ENCODE measurements at places on chromosomes 3 and 15.

- DNase-seq = no peak
Measured at GRCh38 chr3:151960961-151961580, 87.6 kb downstream of the SUCNR1 start.

- DNase-seq = no peak
Measured at GRCh38 chr3:175279457-175279856, 420.3 kb downstream of the NAALADL2 start.

DNA sequence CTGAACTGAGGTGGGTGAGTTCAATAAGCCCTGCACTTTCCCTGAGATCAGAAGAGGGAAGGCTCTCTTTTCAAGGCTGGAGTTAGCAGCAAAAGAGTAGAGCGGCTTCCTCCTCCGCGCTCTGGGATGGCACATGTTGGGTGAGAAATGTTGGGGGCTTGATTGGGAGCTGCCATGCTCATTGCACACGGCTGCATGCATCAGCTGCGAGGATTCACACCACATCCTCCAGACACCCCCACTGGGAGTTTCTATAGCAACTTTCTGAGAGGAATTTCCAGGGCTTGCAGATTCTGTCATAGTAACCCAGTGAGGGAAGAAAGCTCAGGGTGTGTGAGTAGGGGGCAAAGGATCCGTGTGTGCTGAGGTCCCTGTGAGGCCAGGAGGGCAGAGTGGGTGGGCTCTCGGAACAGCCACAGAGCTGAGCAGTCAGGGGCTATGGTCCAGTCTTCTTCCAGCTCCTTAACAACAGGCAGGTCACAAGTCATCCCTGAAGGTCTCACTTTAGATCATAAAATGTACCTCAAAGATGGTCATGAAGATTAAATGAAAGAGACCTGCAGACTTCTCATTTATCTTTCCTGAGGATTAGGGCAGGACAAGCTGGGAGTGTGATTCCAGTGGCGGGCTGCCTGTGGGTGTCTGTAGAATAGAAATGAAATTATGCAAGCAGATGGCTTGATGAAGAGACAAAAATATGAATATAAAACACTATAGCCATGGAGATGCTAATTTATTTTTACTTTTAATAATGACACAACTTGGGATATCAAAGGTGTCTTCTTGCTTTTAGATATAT, 75.7 kb upstream of the CHRNA7 start:
- no peak for DNase-seq

- DNase-seq = no peak
Measured at GRCh38 chr3:126528800-126529541, 5.0 kb downstream of the CHST13 start.

DNA sequence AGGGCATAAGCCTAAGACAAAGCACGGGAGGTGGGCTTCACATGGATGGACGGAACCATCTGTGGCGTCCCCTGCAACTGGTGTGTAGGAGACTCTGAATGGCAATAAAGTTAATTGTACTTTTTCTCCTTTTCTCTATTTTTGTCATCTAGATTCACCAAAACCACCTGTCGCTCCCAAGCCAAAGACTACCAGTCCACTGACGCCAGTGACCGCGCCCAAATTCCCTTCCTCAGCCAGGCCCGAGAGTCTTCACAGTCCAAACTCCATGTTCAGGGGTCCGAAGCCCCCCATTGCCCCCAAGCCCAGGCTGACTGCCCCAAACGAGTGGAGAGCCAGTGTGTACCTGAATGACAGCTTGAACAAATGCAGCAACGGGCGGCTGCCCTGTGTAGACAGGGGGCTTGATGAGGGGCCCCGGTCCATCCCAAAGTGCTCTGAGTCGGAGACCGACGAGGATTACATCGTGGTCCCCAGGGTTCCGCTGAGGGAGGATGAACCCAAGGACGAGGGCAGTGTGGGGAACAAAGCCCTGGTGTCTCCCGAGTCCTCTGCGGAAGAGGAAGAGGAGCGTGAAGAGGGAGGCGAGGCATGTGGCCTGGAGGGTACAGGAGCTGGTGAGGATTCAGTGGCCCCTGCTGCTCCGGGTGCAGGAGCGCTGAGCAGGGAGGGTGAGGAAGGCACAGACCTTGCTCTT, at the start of gene FGD5:
TSS of gene FGD5 (plus strand) at position 159 of the 697 bp plus-strand sequence. CDS start at position 269, 110 bp downstream.
- no peak for DNase-seq

DNA sequence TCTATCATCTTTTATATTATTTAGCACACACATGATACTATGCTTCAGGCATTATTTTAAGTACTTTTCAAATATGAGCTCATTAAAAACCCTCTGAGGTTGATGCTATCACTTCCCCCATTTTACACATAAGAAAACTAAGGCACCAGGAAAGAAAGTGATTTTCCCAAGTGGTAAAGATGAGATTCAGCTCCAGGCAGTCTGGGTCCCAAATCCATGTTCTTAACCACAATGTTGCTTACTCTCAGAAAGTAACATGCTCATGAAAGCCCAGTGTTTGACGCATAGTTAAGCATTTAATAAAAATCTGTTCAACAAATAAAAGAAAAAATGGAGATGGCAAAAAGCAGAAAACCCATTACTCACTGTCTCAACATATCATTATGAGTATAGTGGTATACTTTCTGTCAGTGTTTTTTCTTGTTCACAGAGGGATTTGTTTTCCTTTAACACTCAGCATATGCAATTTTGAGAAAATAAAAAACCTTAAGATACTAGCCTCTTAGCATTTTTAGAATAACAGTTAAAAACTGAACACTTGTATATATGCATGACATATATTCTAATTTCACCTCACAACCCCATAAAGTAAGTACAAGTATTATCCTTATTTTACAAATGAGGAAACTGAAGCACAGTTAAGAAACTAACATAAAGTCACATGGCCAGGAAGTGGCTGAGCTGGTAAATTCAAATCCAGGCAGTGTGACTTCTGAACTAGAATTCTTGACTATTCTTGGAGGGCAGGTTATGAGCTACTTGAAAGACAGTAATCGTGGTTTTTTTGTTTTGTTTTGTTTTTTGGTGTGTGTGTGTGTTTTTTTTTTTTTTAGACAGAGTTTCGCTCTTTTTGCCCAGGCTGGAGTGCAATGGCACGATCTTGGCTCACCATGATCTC, 10.4 kb downstream of the PEAK1 start:
- DNase-seq = peak; percentile 26

DNA sequence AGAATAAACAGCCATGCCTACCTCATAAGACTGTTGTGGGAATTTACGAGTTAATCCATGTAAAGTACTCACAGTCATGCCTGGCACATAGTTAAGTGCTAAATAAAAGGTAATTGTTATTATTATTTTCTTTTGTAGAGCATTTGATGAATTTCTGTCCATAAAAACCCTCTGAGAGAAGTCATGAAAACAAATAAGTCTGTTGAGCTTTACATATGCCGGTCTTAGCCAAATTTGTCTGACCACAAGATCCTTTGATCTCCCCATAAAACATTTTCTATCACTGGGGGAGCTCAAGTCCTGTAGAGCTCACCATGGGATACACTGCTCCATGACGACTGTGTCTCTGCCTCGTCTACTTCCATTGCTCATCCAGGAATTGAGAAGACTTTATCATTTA, 114.0 kb downstream of the MAGI1 start:
- DNase-seq = no peak

- DNase-seq = no peak
Measured at GRCh38 chr3:71701251-71701762, 23.9 kb downstream of the EIF4E3 start.

GRCh38 chr3:196423044-196423781, 9.0 kb downstream of the UBXN7 start:
- no peak for DNase-seq

DNA sequence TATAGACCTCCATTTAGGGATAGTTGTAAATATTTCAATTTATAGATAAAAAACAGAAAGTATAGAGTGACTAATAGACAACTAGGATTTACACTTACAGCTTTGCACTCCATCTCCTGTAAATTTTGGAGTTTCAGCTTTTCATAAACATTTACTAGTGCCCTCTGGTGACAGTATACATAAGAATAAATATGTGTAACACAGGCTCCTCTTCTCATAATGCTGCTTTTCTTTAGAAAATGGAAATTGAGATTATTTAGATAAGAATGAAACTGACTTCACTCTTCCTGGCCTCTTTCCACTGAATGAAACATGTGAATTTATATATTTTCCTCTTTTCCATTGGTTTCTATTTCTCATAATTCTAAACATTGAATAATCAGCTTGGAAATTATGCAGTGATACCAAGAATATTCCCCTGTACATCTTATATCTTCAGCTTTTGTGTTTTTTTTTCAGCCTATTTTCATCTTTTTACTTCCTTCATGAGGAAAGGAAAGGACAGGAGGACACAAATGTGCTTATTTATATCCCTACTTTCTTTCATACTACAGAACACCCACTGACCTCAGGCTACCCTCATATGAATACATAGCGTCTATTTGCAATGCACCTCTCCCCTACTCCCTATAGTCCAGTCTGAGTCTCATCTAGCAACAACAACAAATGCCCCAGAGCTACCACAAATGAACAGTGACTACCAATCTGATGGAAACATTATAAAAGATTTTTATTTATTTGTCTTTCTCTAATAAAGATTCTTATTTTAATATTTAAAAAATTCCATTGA, 103.1 kb upstream of the CCDC39 start:
- no peak for DNase-seq

- DNase-seq = no peak
Measured at GRCh38 chr3:147130461-147130860, 275.9 kb downstream of the ZIC4 start.

DNA sequence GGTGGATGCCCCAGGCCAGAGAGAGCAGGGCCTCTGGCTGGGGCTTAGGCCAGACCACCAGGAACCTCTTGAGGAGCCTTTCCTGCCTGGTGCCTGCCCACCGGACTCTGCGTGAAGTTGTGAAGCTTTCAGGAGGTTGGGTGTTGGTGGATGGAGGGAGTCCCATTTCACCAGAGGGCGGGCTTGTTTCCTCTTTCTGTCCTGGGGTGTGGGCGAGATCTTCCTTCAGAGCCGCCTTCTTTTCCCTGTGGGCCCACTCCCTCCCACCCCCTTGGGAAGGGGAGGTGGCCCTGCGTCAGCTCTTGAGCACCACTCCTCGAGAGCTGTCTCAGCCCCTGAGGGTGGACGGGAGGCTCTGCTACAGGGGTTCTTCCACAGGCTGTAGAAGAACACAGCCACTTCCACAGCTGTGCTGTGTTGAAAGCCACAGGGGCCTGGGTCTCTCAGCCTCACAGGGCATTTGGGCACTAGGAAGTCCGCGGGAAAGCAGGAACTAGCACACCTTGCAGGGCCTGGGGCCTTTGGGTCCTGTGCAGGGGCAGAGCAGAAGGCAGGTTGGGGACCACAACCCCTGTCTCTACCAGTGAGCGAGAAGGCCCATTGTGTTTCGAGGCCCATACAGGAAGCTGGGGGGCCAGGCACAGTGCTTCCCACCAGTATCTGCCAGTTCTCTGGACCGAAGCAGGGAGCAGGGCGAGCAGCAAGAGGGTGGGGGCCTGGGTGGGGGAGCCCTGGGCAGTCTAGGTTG, 2.1 kb downstream of the AMIGO3 start:
- no peak for DNase-seq

- DNase-seq = peak; percentile 30
Measured at GRCh38 chr15:63212050-63213004, 22.9 kb downstream of the RAB8B start.

DNA sequence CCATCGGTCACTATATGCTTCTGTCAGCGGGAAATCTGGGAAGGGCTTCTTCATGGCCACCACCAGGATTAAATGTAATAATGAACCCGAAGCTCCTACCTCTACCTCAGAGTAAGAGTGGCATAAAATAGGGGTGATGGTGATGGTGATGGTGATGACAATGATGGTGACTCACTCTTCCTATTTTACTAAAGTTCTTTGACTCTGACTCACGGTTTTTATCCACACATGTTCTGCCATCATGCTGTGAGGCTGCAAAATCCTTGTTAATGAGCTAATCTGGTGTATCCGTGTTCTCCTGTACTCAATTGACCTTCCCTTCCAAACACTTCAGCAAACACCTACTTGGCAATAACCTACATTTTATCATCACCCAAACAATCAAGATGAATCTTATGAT, 18.3 kb upstream of the FOXP1 start:
- no peak for DNase-seq

DNA sequence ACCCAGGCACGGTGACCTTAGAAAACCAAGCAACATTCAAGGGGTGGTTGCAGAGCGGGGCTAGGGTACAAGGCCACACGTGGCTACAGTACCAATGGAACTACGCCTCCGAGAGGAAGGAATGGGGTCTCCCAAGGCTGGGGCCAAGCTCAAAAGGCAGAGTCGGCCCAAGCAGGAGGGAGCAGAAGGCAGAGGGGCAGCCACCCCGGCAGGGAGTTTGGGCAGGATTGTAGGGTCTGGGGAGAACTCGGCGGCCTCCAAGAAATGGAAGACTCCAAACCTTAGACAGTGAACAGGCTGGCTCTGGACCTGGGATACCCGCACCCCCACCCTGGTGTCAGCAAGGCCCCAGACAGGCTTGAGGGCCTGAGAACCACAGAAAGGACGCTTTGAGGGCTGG, 28.7 kb downstream of the ATRIP start:
- no peak for DNase-seq

DNA sequence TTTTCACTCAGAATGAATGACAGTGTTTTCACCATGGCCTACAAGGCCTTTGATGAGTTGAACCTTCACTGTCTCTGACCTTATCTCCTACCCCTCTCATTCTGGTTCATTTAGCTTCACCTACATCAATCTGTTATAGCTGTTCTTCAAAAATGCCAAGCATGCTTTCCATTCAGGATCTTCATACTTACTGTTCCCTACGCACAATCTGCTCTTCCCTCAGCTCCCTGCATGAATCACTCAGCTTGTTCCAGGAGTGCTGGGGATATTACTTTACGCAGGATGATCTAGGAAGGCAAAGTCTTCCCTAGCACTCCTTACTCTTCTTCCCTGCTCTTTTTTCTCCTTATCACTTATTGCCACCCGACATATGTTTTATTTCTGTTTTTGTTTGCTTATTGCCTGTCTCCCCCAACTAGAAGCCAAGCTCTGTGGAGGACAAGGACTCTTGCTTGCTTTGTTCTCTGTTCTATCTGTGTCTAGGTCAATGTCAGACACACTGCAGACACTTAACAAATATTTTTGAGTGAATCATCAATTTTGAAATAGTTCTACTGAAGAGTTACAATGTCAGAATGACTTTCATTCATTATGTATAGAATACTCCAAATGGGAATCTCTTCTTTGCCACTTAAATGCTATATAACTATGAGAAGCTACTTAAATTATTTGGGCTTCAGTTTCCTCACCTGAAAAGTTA, 238.3 kb upstream of the FEZF2 start:
- DNase-seq = no peak

- DNase-seq = peak; percentile 57
Measured at GRCh38 chr15:75037685-75038084, 14.3 kb downstream of the PPCDC start.

GRCh38 chr3:18217507-18218174, 207.5 kb downstream of the SATB1 start:
- DNase-seq = no peak
